ENCODE measurements at places on chromosomes 4 and X.
A peak's percentile ranks its signal among the peaks of the same experiment; 100 is the strongest.

GRCh38 chr4:48065587-48066052, 49.0 kb downstream of the NIPAL1 start:
- DNase-seq, result no peak

- peak; percentile 30 for DNase-seq
Measured at GRCh38 chr4:139419388-139419914, 34.5 kb upstream of the RAB33B start.

DNA sequence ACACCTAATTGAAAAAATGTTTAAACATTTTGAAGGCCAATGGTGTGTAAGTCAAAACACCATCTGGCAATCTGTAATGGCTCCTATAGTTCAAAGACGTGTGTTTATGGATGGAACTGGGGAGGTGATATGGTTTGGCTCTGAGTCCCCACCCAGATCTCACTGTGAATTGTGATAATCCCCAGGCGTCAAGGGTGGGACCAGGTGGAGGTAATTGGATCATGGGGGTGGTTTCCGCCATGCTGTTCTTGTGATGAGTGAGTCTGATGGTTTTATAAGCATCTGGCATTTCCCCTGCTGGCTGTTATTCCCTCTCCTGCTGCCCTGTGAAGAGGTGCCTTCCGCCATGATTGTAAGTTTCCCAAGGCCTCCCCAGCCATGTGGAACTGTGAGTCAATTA, 52.2 kb downstream of the ADRA2C start:
- no peak for DNase-seq

- DNase-seq, result no peak
Measured at GRCh38 chr4:121863799-121864198, 6.5 kb downstream of the BBS7 start.

- no peak for DNase-seq
Measured at GRCh38 chr4:143599827-143600226, 86.3 kb downstream of the SMARCA5 start.

- DNase-seq, result no peak
Measured at GRCh38 chrX:72536542-72536941, 36.1 kb downstream of the HDAC8 start.

DNA sequence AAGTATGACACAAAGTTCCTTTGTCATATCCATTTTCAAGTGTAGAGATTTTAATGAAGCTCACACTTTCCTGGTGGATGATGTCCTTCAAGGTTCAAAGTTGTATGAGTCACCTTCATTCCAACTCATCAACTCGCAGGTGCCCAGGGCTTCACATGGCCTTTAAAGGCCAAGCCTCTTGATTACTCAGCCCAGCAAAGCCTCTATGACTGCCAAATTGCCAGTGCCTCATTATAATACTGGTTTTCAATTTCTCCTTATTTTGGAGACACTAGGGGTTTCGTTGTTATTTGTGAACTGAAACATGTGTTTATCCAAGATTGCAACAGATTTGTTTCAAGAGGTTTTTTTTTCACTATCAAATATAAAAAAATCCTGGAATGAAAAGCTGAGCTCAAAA, 45.9 kb upstream of the PPP3CA start:
- no peak for DNase-seq

GRCh38 chr4:133996431-133997121, 205.0 kb downstream of the PABPC4L start:
- DNase-seq, result no peak

- no peak for DNase-seq
Measured at GRCh38 chr4:51878431-51878830, 35.5 kb downstream of the DCUN1D4 start.

GRCh38 chr4:2412534-2412884, 5.9 kb downstream of the ZFYVE28 start:
- DNase-seq, result peak; percentile 56

GRCh38 chrX:85828771-85829170, 218.6 kb downstream of the CHM start:
- DNase-seq, result no peak

DNA sequence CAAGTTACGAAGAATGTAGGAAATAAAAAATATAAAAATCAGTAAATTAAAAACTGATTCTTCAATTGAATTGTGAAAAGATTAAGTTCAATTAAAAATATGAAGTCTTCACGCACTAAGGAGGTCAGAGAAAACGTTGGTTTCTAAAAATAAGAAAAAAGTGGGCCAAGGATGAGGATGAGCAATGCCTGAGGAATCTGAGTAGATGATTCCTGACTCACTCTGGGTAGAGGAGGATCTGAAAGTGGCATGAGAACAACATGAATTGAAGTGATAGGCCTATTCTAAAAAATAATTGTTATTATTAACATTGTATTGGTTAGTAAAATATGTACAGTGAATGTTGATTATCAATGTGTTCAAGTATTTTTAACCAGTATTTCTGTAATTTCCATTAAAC, 444.2 kb downstream of the GRIA2 start:
- DNase-seq, result no peak

- no peak for DNase-seq
Measured at GRCh38 chrX:153647461-153648357, 706 bp downstream of the DUSP9 start.

DNA sequence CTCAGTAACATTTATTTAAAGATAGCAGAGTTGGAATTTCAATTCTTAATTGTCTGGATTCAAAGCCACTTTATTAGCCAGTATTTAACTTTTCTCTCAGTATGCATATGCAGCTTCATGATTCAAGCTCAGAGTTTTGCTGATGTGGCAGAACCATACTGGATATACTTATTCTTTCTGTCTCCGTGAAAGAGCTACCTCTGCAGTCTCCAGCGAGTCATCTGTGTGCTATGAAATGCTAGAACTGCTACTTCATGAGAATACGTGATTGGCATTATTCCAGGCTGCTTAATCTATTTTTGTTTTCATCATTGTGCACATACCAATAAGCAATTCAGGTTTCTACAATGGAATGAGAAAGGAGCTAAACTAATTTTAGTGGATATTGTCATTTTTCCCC, 743.7 kb downstream of the C4orf33 start:
- no peak for DNase-seq

DNA sequence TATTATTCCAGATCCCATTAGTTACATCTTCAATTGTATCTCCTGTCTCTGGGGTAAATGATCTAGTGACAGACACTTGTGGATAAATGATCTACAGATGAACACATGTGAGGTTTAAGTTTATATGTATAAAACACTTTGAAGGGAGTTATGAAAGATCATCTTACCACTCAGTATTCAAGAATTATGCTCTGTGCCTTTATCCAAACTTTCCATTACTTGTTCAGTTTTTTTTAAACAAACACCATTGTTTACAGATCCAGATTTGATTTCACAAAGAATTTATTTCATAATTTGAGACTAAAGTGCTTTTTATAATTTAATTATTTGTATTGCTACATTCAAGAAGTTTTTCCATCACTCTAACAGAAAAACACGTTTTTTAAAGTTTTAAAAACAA, 142.5 kb downstream of the HHIP start:
- no peak for DNase-seq

GRCh38 chr4:71595576-71596108, 188.2 kb downstream of the GC start:
- DNase-seq, result no peak

DNA sequence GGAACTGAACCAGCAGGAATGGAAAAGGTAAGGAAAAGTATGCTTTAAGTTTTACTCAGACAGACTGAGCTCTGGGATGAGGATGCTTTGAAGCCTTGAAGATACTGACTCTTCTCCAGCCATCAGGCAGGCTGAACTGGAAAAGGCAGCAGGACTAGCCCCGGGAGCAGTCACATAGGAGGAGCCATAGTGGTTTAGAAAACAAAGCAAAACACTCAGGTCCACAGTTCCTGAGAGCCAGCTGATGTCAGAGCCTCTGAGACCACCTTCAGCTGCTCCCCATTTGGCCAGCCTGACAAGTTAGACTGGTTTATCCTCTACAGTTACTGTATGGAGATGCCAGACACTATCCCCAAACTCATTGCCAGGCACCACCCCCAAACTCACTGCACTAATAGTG, 167.9 kb upstream of the CPEB2 start:
- no peak for DNase-seq

- DNase-seq, result peak; percentile 26
Measured at GRCh38 chrX:152632445-152633097, 5.1 kb upstream of the GABRQ start.

DNA sequence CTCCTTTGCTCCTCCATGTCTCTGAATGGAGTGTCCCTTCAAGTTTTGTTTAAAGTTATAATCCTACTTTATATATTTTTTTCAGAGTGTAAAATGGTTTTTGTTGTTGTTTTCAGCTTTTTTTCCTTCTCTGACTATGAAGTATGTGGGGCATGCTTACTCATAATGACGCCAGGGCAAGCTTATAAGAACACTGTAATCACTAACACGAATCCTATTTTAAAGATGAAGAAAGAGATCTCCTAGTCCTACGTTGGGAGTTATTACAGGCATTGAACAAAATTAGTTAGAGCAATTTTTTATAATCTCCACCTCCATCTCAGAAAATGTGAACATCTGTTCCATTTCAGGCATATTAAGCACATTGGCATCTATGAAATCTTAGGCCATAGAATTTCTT, 268.1 kb upstream of the MAGEB2 start:
- no peak for DNase-seq

DNA sequence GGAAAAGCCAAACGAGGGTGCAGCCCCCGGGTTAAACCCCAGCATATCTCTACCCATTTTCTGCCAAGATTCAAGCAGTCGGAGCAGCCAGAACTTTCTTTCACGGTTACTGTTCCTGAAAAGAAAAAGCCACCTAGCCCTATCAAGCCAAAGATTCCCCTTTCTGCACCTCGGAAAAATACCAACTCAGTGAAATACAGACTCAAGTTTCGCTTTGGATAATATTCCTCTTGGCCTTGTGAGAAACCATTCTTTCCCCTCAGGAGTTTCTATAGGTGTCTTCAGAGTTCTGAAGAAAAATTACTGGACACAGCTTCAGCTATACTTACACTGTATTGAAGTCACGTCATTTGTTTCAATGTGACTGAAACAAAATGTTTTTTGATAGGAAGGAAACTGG, 20.0 kb downstream of the FGF5 start:
- no peak for DNase-seq

DNA sequence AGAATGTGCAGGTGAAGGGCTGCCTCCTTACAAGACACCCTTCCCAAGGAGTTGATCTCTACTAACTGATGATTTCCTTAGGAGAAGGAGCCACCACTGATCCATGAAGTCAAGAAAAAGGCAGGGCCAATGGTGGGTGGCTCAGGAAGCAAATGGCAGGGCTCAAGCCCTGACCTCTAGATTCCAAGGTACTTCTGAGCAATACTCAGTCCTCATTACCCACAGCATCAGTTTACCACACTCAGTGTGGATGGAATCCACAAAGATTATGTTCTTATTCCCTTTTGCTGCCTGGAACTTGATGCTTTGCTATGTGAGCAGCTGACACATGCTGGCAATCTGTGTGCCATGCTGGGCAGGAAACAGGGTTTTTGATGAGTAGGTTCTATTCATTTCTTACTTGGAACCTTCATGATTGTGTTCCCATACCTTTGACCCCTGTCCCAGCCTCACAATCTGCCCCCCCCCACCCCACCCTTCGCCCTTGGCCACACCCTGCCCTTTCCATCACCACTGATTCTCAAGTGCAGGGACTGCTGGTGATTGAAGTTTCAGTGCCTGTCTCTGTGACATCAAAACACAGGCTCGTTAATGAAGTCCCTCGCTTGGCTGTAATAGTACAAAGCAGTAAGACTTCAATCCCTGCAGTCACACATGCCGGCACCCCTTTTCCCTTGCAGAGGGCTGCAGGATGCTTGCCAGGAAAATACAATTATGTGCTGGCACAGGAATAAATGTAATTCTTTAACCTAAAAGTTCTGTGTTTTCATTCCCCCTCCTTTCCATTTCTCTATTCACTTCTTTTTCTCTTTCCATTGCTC, 135.6 kb upstream of the GPC4 start:
- no peak for DNase-seq

GRCh38 chr4:2285613-2286381, 23.9 kb upstream of the MXD4 start:
- DNase-seq, result no peak

DNA sequence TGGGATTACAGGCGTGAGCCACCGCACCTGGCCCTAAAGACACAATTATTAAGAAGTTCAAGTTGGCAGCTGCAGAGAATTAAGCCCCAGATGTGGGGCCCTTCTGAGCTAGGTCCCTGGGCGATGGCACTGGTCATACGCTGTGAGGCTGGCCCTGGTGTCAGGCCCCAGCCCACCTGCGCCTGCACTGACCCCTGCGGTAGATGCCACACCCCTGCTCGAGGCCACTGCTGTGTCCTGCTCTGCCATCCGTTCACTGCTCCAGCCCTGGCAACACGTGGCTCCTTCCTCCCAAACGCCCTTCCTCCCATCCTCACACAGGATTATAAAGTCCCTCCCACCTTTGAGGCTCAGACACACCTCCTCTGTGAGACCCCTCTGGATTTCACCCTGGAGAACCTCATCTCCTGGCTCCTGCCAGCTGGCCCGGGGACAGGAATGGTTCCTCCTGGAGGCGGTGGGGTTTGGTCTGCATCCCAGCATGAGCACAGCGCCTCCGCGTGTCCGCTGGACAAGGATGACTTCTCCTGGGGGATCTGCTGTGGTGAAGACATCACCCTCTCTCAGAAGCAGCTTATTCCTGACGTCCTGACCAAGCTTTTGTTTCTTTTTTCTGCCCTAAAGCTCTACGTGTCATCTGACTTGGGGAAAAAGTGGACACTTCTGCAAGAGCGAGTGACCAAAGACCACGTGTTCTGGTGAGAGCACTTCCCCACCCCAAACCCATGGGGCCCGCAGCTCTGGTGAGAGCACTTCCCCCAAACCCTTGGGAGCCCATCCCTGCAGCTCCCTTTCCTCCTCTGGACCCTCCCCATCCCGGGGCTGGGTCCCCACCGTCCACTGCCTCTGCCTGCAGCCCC, 219.0 kb upstream of the PSAPL1 start:
- DNase-seq, result no peak

GRCh38 chr4:1602655-1603412, 81.3 kb downstream of the FAM53A start:
- DNase-seq, result no peak

DNA sequence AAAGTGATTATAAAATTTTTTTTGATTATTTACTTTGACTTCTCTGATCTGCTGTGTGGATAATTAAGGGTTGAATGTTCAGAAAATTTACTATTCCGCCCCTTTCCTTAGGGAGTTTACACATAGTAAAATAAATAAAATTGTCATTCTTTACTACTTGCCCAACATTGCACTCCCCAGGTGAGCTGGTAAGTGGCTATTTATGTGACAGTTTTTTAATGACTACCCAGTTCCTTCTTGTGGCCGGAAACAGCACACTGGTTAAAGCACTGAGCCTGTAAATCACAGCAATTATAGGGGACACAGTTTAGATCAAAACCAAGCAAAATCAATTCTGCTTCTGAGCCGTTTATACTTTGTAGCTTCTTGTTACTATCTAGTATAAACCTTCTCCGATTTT, 158.1 kb downstream of the FHIP1A start:
- no peak for DNase-seq

DNA sequence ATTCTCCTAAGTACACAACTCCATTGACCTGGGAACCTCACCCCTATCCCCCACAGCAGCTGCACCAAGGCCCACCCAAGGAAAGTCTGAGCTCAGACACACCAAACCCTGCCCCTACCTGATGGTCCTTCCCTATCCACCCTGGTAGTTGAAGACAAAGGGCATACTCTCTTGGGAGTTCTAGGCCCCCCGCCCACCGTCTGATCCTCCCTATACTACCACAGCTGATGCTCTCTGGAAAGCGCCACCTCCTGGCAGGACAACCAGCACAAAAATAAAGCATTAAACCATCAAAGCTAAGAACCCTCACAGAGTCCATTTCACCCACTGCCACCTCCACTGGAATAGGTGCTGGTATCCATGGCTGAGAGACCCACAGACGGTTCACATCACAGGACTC, 83.6 kb downstream of the ANAPC10 start:
- no peak for DNase-seq

All from hematopoietic multipotent progenitor cell treated with erythropoietin and hydrocortisone succinate and interleukin-3 and kit ligand, for 8 days (in vitro differentiated cells).